Pancreas (tissue), 10 donors: ENCODE measurements at places on chromosomes 7 and 10. TPM values are rescaled to one million over a fixed set of nuclear protein-coding genes. Genes with fewer than 3 reads are reported as not detected.

Gene LRGUK
- total RNA-seq = 1.6 TPM

Gene LIPM
- total RNA-seq = not detected

Gene NPS
- not detected for total RNA-seq

Gene OR2A42
- not detected for total RNA-seq

Gene CD36
- 17.4 TPM for total RNA-seq

DNA sequence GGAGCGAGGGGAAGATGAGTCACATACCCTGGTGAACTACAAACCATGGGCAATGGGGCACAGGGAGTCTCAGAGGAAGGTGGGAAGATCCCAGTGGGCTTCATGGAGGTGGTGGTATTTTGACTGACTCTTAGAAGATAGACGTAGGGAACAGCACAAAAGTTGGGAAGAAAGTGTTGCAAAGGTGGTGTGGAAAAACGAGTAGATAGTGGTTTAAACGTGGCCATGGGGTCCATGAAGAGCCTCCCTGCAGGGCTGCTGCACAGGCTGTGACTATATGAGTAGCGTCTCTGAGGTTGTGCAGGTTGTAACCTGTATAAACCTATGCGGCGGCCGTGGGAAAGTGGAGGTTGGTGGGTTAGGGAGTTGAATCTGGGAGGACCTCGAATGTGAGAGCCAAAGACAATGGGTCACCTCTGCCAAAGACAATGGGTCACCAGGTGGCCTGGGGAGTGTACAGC lies 13.8 kb downstream of the LZTS2 start:
- no peaks in the 10 kb centered on the region for H3K36me3 ChIP-seq
- no peak for DNase-seq
- H3K27me3 ChIP-seq = no peaks in the 10 kb centered on the region
- no peak overlapping the region for H3K4me3 ChIP-seq
- no peak overlapping the region for H3K27ac ChIP-seq

- no peak overlapping the region for H3K27ac ChIP-seq
- no peak for DNase-seq
- H3K4me3 ChIP-seq = no peak overlapping the region
Measured at GRCh38 chr10:14617852-14618251, 156.8 kb downstream of the FAM107B start.

DNA sequence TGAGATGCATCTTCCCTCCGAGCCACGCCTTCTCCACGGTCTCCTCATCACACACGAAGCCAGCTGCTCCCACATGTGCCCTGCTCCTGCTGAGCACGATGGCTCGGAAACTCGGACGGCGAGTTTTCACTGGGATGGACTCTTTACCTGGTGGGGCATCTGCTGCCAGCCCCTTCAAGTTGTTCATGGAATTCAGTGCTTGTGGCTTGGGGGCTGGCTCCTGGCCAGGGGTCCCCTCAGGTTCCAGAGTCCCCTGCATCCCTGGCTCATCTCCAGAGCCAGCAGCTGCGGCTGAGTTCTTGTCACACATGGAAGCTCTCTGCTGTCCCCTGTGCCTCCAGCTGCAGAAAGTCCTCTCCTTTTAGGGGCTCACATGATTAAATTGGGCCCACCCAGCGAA lies 654.0 kb downstream of the SDK1 start:
- peaks cover 13% of the 10 kb centered on the region for H3K4me1 ChIP-seq
- no peak overlapping the region for H3K4me3 ChIP-seq
- H3K27ac ChIP-seq = no peak overlapping the region
- DNase-seq = no peak
- H3K36me3 ChIP-seq = no peaks in the 10 kb centered on the region
- no peaks in the 10 kb centered on the region for H3K27me3 ChIP-seq

DNA sequence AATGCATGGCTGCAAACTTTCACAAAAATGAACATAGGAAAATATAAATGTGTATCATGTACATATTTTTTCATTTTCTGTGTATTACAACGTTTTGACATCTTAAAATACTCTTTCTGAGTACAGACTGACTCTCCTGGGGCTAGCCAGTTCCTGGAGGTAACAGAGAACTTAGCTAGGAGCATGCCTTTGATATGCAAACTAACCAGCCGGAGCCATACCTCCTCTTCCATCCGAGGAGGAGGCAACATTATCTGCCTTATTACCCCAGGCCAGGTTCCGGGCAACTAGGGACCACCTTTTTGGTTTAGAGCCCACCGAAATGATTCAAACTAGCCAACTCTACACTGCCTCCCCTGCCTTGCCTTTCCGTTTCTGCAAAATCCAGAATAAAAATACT lies 33.7 kb upstream of the HECW1 start:
- no peak for DNase-seq
- no peaks in the 10 kb centered on the region for H3K4me1 ChIP-seq
- H3K27me3 ChIP-seq = no peaks in the 10 kb centered on the region

- H3K4me3 ChIP-seq = no peak overlapping the region
- H3K4me1 ChIP-seq = no peaks in the 10 kb centered on the region
- no peak overlapping the region for H3K27ac ChIP-seq
- H3K27me3 ChIP-seq = no peaks in the 10 kb centered on the region
- no peaks in the 10 kb centered on the region for H3K36me3 ChIP-seq
Measured at GRCh38 chr10:60410970-60411369, 21.3 kb upstream of the ANK3 start.

DNA sequence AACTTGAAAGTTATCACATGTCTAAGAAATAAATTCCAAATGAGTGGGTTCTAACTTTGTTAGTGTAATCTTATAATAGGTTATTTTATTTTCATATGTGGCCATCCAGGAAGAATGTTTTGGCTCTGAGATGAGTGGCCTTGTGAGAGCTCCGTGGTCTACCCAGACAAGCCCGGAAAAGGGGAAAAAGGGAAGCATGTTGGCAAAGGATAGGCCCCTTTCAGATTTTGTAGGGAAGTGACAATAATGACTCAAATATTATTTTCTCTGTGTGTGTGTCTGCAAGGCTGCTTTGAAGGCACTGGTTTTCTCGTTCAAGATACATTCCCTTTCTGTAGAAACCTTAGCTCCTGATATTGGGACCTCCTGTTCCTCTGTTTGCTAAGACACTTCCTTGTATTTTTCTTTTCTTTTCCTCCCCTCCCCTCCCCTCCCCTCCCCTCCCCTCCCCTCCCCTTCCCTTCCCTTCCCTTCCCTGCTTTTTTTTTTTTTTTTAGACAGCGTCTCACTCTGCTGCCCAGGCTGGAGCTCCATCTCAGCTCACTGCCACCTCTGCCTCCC lies 240.8 kb downstream of the LRMDA start:
- no peaks in the 10 kb centered on the region for H3K36me3 ChIP-seq
- H3K27ac ChIP-seq = no peak overlapping the region
- H3K27me3 ChIP-seq = no peaks in the 10 kb centered on the region
- H3K4me1 ChIP-seq = no peaks in the 10 kb centered on the region
- no peak overlapping the region for H3K4me3 ChIP-seq

DNA sequence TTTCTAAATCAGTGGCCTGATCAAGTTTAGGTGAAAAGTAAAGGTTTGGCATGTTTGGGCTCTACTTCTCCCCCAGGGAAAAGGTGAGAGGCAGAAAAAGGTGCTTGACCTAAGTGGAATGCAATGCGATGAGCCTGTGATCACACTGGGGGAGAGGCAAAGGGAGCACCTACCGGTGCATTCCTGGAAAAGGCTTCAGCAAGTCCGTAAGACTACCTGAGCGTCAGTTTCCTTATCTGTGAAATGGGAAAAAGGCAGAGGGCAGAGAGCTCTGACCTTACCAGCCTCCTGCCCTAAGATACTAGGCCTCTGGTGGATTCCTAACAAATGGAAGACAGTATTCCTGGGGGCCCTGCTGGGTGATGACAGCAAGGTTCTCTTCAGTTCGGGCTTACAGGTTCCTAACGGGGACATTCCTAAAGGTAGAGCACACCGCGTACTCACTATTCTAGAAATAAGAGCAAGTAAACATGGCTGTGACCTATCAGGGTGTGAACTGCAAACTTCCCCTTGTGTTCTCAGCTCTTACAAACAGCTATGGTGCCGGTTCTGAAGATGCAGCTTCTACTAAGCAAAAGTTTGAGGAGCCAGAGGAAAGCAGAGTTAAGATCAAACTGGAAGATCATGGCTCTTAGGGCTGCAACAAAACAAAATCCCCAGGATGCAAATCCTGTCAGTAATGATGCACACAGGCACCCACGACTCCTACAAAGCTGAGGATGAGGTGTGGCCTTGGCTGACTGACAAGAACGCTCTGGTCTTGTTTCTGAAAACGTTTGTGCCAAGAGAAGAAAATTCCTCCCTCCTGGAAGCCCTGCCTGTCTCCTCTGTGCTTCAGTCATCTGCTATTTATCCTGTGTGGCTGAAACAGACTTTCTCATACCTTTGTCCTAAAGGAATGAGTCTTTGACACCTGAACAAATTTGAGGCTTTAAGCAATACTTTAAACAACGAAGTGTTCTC lies 13.3 kb upstream of the ACSL5 start:
- H3K27me3 ChIP-seq = no peaks in the 10 kb centered on the region
- H3K36me3 ChIP-seq = no peaks in the 10 kb centered on the region
- no peak overlapping the region for H3K27ac ChIP-seq
- H3K4me1 ChIP-seq = no peaks in the 10 kb centered on the region

DNA sequence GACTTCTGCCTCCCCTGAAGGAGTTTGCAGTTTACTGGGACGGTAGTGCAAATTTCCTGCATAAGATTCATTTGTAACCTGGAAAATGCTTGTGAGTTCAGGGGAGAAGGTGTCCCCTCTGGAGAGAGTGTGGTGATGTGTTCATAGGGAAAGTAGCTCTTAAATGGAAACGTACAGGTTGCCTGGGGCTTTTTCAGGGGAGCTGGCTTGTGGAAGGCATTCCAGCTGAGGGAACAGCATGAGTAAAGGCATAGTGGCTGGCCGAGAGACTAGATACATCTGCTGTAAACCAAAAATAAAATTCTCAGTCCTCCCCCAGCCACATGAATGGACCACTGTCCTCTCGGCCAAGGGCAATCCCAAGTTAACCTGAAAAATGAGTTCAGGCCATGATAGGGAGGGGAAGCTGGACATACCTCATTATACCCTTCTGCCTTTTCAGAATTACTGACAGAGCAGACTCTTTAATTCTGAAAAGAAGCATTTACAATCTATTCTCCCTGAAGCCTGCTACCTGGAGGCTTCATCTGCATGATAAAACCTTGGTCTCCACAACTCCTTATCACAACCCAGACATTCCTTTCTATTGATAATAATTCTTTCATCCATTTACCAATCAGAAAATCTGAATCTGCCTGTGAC lies 123.7 kb downstream of the GALNT17 start:
- no peaks in the 10 kb centered on the region for H3K36me3 ChIP-seq
- no peak overlapping the region for H3K4me3 ChIP-seq
- H3K27me3 ChIP-seq = no peaks in the 10 kb centered on the region
- no peak for DNase-seq
- no peaks in the 10 kb centered on the region for H3K4me1 ChIP-seq

DNA sequence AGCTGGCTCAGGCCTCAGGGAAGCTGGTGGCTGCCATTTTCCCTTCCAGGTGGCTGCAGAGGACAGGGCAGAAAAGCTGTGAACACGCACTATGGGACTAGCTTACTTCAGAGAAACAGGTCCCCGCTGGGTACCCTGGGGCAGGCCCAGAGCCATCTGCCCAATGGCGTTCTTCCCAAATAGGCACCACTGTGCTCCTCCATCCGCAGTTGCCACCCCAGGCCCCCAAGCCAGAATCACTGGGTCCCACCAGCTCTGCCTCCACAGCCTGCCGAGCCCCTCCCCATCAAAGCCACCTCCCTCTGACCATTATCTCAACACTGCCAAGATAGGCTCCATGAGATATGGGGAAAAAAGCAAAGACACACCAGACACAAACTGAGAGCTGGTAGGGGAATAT lies 11.4 kb downstream of the BUD31 start:
- no peak overlapping the region for H3K4me3 ChIP-seq
- no peak for DNase-seq
- H3K27ac ChIP-seq = no peak overlapping the region
- H3K27me3 ChIP-seq = no peaks in the 10 kb centered on the region
- H3K4me1 ChIP-seq = no peaks in the 10 kb centered on the region

DNA sequence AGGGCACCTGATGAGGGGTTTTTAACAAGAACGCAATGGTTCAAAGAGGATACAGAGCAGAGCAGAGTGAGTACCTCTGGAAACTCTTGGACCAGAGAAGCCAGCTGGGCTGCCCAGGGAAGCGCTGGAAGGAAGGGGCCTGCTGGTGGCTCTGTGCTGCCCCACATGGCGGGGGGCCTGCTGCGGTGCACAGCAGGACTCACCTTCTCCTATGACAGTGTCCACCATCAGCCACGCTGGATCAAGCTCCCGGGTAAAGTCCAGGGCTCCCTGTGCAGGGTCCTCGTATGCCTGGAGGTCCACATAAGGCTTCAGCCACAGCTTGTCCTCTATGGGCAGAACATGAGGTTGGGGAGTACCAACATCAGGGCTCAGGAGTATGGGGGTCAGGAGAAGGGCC lies 12.5 kb downstream of the EPHA1 start:
- H3K4me1 ChIP-seq = peaks cover 17% of the 10 kb centered on the region
- no peak overlapping the region for H3K27ac ChIP-seq
- DNase-seq = no peak
- no peaks in the 10 kb centered on the region for H3K27me3 ChIP-seq

DNA sequence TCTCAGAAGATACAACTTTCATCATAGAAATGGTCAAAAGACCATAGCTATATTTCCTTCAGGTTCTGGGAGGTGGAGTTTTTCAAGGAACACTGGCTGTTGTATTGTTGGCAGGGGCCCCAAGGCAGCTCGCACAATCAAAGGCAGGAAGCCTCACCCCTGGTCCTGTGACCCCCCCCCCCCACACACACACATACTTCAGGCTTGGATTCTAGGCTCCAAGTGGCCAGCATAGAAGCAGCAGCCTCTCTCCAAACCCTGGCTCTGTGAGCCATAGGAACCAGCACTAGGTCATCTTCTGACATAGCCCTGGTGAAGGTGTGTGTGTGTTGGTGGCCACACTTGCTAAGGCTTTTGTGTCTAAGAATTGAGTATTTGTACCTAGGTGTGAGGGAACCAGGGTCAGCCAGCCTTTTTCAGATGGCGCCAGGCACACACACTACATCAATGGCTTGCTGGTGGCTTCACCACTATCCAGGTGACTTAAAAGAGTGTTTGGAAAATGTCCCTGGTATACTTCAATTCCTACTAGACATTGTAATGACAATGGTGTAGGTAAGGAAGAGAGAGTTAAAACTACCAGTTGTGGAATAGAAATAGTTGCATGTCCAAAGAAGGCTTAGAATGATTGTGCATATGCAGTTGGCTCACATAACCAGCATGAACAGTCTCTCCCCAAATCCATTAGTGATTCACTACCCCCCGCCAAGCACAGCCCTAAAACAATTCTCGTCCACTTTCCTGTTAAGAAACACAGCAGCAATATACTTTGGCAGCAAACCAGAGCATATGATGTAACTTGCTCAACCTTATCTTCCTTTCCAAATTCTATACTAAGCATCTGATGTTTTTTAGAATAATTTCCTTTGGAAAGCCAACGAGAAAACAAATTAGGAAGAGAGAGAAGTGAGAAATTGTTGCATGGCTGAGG lies 91.3 kb downstream of the AVL9 start:
- H3K4me3 ChIP-seq = no peak overlapping the region
- DNase-seq = no peak
- H3K36me3 ChIP-seq = no peaks in the 10 kb centered on the region
- no peak overlapping the region for H3K27ac ChIP-seq
- no peaks in the 10 kb centered on the region for H3K27me3 ChIP-seq
